ENCODE measurements at places on chromosomes 5 and 9.

DNA sequence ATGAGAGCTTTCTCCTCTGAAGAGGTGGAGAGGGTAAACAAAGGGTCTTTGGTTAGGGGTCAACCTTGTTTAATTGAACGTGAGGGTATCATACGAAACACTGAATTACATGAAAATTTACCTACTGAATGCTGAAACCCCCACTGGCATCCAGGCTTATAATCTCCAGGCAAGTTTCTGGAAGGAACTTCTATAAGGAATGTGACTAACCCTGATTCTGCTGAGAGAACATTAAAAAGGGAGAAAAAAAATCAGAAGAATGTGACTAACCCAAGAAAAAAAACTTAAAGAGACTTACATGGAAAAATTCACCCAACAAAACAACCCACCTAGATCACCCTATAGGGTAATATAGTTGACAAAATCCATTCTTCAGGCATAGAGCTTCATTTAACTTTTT, 55.5 kb downstream of the APC start:
- no peak for DNase-seq

DNA sequence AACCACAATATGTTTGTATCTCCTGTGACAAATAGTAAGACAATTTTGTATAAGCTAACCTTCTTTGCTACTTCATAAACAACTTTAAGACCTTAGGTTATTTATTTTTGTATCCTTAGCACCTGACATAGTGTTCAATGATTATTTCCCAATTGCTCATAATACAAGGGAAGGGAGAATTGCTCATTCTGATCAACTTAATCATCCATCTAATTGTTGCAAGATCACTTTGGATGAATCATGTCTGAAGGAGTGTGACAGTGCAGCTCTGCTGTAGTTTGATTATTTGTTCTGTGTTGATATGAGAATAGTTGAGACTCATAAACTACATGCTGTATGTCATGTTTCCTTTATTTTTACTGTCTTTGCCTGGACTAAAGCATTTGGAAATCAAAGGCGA, 721.3 kb upstream of the SEMA6A start:
- DNase-seq, result no peak

DNA sequence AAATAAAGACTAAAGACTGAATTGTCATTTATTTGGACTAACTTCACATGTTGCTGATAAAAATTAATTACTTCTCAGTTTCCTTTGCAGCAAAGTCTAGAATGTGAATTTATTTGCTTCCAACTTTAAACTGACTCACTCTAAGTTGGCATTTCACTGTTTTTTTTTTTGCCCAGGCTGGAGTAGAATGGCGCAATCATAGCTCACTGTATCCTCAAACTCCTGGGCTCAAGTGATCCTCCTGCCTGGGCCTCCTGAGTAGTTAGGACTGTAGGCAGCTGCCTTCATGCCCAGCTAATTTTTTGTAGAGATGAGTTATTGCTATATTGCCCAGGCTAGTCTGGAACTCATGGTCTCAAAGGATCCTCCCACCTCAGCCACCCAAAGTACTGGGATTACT, 3.5 kb downstream of the CCNB1 start:
- no peak for DNase-seq

GRCh38 chr5:60483050-60483449, 216.9 kb downstream of the DEPDC1B start:
- no peak for DNase-seq

- no peak for DNase-seq
These were observed 14.6 kb upstream of the LAMC3 start for GRCh38 chr9:130994135-130995085.

- DNase-seq, result no peak
These were observed 66.1 kb downstream of the SPTLC1 start for GRCh38 chr9:92048924-92049625.

DNA sequence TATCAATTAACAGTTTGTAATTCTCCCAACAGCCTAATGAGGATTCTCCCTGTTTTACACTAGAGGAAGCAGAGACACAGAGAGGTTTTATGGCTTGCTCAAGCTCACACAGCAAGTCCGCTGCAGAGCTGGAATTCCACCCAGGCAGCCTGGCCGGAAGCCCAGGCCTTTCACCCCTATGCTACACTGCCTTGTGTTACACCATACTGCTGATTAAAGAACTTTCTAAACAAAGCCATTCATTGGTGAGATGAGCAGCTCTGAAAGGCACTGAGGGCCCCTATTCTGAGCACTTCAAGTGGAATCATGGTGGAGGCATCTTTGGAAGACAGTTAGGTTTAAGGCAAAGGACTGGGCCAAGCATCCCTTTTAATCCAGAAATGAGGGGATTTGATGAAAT, 14.7 kb upstream of the LARP1 start:
- DNase-seq, result no peak

DNA sequence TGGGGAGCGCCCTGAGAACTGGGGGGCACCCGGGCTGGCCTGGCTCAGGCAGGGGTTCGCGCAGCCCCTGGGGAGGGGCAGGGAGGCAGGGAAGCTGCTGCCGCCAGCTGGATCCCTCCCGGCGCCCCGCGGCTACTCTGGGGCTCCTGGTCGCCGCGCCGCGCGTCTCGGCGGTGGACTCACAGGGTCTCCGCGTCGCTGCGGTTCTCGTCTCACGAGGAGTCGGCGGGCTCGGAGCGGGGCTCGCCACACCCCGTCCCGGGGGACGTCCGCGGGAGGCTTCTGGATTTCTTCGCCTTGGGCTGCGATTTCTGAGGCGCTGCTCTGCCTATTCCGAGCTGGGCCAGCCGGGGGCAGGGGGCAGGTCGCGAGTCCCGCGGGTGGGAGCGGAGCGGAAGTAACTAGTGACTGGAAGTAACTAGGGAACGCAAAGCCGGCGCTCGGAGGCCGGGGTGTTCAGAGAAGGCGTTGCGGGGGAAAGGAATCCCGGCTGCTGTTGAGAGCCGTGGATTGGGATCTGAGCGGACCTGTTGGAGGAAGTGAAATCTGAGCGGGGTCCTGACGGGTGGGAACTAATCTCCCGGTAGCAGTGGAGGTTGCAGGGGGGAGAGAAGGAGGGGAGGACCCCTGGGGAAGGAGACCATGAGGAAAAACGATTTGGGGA, 511 bp downstream of the CYSTM1 start:
- peak; percentile 6 for DNase-seq

GRCh38 chr5:173591056-173591514, 25.4 kb downstream of the BOD1 start:
- DNase-seq, result no peak

- DNase-seq, result no peak
These were observed 101.4 kb downstream of the PPARGC1B start for GRCh38 chr5:149831492-149831891.

- no peak for DNase-seq
These were observed 60.3 kb downstream of the GNA14 start for GRCh38 chr9:77587851-77588250.

DNA sequence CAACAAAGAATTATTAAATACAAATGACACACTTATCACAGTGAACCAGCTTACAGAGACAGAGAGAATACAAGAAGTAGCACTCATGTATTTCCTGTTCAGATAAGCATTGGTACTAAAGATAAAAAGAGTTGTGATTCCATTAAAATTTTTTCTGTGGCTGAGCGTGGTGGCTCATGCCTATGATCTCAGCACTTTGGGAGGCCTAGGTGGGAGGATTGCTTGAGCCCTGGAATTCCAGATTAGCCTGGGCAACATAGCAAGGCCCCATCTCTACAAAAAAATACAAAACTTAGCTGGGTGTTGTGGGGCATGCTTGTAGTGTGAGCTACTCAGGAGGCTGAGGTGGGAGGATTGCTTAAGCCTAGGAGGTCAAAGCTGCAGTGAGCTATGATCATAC, 32.9 kb downstream of the FCHO2 start:
- DNase-seq, result no peak

DNA sequence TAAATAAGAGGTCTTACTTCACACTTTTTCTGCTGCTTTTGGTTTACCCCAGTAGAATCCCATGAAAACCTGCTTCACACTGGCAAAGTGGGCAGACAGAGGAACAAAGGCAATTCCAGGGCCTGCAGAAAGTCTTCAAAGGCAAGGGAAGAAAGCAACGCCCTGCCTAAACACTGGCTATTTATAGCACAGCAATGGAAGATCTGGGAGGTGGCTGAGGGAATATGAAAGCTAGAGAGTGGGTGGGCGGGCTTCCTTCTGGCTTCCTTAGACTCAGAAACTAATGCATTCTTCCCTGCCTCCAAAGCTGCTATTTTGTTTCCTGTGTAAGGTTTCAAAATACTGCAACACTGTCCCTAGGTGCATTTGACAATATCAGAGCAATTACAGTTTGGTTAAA, 46.8 kb downstream of the ELAVL2 start:
- DNase-seq, result no peak

DNA sequence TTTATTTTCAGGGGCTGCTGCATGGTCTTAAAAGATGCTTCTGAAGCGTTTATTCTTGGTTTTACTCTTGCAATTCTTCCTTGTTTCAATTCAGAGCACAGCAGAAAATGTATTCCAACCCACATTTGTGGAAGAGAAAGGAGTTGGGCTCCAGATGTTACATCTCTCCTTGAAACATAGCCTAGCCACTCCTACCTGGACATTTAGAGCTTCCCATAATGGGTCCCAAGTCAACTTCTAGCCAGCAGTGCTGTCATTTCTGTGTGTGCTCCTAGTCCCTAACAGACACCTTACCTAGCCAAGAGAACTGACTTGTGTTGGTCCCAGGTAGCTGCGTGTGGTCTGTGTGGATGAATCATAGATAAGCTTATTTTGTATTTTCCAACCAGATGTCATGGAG, 61.2 kb upstream of the ANKRD55 start:
- DNase-seq, result no peak
